ENCODE measurements at places on chromosomes 4 and X. TPM values are rescaled to one million over a fixed set of nuclear protein-coding genes. Genes with fewer than 3 reads are reported as not detected.

The NMU gene
- polyA plus RNA-seq = 8.1 TPM

The NAP1L2 gene
- 2.8 TPM for polyA plus RNA-seq

The SMIM10 gene
- polyA plus RNA-seq = 11.3 TPM

The SLC10A3 gene
- polyA plus RNA-seq = 19.6 TPM

DNA sequence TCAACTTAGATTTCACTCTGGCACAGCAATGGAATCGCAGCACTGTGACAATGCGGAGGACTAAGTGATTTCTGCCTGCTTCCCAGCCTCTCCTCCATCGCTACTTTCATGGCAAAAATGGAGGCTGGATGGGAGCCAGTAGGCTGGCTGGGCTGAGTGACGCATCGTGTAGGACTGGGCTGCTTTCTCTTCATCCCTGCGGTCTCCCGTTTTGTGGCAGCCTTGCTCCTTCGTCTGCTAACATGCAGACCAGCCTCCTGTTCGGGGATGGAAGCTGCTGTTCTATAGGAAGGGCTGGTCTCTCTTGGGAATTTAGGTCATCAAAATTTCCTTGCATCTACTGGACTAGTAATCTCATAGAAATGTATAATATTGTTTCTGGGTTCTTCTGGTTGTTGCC, 15.8 kb upstream of the RGS12 start:
- DNase-seq = no peak

DNA sequence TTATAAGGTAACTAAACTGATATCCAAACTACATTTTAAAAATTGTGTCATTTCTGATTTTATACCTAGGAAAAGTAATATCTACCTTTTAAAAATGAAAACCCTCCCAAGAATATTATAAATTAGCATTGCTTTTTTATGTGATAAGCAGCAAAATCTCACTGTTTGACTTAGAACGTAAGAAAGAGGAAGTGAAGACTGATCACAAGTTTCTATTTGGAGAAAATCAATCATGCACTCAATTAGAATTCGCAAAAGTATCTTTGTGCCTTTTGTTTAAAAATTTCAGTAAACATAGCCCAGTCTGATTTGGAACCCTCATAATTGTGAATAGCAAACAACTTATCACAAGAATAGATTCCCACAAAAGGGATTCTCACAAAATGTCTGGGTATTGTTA, 142.7 kb downstream of the TENM3 start:
- DNase-seq = no peak

DNA sequence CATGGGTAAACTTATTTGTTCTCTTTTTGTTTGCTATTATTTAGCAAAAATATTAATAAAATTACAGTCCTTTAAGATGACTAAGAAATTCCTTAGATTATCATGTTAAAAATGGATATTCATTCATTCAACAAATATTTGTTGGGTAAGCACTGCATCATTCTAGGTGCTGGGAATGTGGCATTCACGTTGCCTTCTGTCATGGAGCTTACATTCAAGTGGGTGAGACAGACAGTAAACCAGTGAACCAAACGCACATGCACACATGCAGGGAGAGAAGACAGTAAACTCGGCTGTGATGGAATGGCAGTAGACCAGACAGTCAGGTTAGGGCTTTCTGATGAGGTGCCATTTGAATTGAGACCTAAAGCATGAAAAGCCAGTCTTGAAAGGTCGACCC, 91.8 kb downstream of the STOX2 start:
- DNase-seq = no peak

DNA sequence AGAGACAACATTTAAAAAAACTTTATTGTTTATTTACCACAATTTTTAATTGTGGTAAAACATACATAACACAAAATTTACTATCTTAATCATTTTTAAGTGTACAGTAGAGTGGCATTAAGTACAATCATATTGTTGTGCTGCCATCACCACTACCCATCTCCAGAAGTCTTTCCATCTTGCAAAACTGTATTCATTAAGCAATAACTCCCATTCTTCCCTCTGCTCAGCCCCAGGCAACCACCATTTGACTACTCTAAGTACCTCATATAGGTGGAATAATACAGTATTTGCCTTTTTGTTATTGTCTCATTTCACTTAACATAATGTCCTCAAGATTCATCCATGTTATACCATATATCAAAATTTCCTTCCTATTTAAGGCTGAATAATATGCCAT, 12.8 kb upstream of the FAM47E start:
- DNase-seq = no peak

GRCh38 chr4:188611143-188611542, 471.9 kb downstream of the TRIML1 start:
- DNase-seq = no peak

DNA sequence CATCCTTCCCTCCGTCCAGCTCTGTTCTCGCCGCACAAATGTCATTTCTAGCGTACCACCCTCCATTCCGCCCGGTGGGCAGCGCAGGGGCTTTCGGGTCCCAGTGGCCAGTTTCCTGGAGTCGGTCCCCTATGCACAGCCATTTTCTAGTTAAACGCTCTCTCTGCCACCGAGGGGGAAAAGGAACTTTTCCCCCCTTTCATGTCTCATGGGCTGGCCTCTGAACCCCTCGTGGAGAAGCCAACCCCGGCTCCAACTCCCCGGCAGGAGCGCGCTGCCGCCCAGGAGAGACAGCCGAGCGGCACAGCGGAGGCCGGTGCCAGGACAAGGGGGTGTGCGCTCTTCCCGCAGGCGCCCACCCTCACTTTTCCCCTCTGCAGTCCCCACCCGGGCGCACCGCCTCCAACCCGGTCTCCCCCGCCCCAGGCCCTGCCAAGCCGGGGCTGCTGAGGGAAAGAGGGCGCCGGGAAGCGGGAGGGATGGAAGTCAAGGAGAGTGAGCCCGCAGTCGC, 662 bp downstream of the APBB2 start:
- DNase-seq = no peak

DNA sequence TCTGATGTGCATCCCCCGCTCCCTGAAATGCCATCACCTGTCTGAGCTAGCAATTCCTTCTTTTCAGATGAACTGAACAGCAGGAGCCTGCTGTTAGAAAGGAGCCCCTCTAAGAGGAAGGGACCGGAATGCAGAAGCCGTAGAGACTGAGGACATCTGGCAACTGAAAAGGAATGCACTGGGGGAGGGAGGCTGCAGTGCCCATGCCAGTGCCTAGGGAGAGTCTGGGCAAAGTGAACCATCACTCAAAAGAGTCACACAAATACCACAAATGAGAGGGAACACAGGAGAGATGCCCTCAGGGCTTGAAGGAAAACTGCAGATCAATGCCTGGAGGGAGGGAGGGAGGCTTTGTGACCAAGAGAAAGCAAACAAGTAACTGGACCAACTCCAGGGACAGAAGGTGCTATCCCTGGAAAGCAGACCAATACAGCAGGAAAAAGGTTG, 93.9 kb upstream of the CBR4 start:
- no peak for DNase-seq

DNA sequence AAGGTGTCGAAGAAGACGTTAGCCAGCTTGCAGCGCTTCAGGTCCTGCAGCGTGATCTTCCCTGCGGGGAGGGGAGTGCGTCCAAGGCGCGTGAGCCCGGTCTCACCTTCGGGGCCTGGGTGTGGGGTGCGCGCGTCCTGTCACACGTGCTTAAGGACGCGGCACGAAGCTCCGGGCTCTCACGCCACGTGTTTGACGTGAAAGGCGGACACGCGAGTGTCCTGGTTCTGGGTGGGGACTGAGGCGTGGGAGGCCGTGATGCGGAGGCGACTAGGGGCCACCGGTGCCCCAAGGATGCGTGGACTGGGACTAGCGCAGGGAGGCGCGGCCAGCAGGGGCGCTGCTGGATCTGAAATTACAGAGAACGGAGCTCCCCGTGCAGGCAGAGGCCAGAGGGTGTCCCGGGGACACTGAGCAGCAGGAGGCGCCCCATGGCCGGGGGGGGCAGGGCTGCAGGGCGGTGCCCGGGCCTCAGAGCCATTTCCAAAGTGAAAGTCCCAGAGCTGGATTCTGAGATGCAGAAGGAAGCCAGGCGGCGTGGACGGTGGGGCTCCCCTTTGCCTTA, 20.3 kb upstream of the GTPBP6 start:
- no peak for DNase-seq

DNA sequence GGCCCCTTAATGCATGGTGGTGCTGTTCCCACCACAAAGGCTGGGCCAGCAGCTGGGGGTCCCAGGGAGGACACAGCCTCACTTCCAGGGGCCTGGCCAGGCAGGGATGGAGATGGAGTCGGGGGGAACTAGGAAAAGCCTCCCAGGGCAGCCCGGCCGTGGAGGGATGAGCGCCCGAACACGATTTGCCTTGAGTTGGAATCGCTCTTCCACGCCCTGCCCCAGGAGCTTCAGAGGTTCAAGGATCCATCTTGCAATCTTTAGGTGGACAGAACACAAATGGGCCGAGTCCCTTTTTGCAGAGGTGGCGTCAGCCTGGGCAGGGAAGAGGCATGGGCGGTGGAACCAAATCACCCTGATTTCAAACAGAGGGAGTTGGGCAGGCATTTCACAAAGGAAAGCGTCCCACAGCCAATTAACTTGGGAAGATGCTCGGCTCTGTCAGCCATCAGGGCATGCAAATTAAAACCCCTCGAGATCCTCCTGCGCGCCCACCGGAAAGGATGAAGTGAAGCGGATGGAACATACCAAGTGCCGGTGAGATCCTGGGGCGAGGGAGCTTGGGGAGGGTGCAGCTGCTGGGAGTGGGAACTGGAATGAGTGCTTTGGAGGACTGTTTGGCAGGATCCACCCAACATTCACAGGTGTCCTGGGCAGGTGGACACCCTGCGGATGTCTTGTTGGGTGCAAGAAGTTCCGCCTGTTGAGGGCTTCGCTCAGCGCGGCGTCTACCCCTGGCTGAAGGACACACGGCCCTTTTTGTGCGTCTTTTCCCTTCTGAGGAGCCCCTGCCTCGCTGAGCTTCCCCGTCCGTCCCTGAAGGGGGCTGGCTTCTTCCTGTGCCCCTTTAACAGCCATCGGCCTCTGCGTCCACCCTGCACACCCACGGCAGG, 75.7 kb downstream of the HTRA3 start:
- DNase-seq = no peak

DNA sequence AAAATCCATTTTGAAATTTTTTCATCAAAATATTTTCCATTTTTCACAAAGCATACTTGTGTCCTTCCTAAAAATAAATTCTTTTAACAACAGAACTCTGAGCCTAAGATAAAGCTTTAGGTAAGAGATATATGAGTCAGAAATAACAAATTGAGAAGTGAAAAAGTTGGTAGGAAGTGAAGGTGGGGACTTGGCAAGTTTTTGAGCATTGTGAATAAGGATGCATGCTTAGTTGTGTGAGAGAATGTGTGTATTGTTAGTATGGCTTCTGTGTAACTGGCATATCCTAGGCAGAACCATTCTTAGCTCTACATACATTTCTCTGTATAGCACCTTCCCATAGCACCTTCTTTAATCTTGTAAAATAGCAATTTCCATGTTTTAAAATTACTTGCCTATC, 6.8 kb downstream of the ASB5 start:
- no peak for DNase-seq

DNA sequence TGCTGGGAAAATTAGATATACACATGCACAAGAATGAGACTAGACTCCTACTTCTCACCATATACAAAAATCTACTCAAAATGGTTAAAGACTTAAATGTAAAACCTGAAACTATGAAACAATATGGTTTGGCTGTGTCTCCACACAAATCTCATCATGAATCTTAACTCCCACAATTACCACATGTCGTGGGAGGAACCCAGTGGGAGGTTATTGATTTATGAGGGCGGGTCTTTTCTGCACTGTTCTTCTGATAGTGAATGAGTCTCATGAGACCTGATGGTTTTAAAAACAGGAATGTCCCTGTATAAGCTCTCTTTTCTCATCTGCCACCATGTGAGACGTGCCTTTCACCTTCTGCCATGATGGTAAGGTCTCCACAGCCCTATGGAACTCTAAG, 48.5 kb upstream of the DDX60 start:
- no peak for DNase-seq

DNA sequence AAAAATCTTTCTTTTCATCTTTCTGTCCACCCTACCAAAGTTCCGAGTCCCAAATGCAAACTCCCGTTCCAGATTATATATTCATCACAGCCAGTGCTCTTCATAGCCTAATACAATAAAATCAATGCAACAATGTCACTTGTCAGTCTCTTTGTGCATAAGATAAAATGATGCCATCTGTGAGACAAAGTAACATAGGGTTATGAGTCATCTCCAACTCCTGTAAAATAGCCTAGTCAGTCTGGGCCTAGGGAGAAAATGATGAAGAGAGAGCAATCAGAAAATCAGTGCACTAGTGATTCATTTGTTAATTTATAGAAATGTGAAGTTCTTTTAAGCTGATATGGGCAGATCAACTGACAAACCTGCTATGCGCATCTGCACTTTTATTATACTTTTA, 689.1 kb upstream of the DIAPH2 start:
- DNase-seq = no peak

GRCh38 chr4:151004222-151004621, 10.9 kb downstream of the LRBA start:
- no peak for DNase-seq

GRCh38 chr4:110104661-110105060, 93.8 kb downstream of the ELOVL6 start:
- no peak for DNase-seq

DNA sequence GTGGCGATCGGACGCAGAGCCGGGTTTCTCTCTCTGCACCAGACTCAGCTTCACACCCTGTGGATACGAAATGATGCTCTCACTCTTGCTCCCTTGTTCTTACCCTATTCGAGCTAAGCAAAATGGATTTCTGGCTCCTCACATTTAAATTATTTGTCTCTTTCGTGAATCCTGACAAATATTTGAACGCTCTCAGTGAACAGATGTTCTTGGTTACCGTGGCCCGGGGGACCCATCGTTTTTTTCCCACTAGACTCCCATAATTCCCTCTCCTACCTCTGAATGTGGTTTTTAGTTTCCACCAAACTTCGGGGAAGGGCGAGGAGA, 630 bp downstream of the SMARCA5 start:
- DNase-seq = peak; percentile 25

DNA sequence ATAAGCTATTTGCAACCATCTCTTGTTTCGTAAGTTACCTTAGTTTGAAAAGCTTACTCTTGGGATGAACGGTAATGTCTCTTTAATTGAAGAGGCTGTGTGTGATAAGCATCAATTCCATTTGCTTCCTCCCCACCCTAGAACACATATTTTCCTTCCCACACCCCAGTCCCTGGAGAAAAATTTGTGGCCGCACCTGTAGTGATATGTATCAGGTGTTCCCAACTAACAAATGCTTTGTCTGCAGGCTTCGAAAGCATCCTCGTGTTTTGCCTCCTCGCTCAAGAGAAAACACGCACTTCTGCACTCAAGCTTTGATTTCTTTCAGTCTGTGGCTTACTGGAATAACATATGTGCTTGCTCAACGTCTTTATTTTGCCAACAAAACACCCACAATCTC, 143.8 kb upstream of the OTUD4 start:
- no peak for DNase-seq

- DNase-seq = no peak
These were observed 4.5 kb downstream of the MID1IP1 start for GRCh38 chrX:38805432-38806389.

GRCh38 chr4:10171055-10171454, 54.5 kb upstream of the WDR1 start:
- DNase-seq = no peak

DNA sequence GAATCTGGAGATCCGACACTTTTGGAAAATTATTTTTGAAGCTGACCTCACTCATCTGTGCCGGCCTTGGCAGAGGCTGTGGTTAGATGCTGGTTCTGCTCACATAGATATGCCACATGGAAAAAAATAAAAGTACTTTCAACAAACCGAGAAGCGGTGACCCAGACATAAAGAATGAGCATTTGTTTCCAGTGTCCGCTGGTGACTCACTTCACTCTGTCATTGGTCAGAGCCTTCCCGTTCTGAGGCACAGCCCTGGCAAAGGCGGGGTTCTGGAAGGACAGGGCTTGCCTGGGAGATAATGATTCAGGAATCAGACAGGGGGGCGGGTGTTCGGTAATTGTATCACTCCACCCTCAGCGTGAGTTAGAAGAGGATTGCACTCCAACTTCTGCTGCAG, 172.4 kb upstream of the MXRA5 start:
- no peak for DNase-seq

Measured in right renal pelvis (tissue), 4 donors.